T47D (cell line): ENCODE measurements at places on chromosomes 5 and 9.

GRCh38 chr5:157485811-157486210, 25.8 kb downstream of the NIPAL4 start:
- no peak for DNase-seq

DNA sequence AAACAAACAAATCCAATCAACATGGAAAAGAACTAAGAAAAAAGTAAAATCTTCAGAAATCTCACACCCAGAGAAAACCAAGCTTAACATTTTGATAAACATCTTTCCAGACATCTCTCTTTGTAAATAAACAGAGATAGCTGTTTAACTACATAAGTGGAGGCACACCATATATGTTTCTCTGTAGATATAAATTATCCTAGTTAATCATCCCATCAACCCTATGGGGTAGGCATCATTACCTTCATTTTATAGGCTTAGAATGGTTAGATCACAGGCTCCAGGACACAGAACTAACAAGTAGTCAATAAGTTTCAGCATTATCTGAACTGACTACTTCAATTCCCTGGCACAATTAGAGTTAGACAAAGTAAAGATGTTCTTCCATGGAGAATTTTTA, 22.4 kb upstream of the NDFIP1 start:
- no peak for DNase-seq

GRCh38 chr5:134570886-134571285, 45.4 kb downstream of the JADE2 start:
- no peak for DNase-seq

GRCh38 chr5:113520429-113520828, 6.9 kb downstream of the YTHDC2 start:
- no peak for DNase-seq

GRCh38 chr9:24572406-24572805, 26.7 kb upstream of the IZUMO3 start:
- DNase-seq, result no peak

DNA sequence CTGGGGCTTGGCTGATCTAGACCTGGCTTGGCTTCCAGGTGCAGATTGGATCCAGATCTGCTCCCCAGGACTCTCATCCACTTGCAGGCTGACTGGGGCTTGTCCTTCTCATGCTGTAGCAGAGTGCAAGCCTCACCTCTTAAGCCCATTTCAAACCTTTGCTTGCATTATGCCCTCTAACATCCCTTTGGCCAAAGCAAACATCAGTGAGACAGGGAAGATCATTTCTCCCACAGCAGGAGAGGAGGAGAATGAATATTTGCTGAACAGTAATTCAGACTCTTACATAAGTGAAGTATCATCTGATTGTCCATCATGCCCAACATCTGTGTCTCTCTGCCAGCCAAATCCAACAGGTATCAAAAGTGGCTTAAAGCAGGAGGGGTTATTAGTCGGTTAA, 194.9 kb downstream of the C9orf152 start:
- DNase-seq, result no peak

GRCh38 chr9:129164246-129164930, 13.7 kb downstream of the IER5L start:
- DNase-seq, result no peak
